ENCODE measurements at places on chromosomes 7 and 10.

GRCh38 chr10:129059977-129060376 lies 407.1 kb upstream of the MGMT start:
- no peak for DNase-seq

DNA sequence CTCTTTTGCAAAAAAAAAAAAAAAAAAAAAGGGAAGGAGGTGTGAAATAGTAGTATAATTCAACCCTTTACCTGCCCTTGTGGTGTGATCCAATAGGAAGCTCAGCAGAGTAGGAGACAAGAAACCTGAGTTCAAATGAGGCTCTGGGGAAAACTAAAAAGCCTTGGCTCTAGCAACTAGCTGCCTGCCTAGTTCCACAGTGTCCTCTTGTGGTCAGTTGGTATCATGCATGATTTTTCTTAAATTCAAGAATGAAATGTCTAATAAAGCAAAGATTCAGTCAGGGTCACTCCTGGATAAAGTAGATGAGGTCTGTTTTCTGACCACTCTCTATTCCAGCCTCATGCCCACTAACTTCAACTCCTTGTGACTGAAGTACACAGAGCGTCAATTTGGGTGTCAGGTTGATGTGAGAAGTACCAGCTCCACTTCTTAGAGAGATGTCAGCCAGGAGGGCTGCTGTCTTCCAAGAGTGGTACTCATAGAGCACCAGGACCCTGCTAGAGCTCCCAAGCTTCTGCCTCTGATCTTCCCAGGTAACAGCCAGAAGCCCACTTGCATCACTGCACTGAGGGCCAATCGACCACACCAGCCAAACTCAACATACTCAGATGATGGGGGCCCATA lies 10.5 kb downstream of the LSM5 start:
- DNase-seq, result peak; percentile 44

DNA sequence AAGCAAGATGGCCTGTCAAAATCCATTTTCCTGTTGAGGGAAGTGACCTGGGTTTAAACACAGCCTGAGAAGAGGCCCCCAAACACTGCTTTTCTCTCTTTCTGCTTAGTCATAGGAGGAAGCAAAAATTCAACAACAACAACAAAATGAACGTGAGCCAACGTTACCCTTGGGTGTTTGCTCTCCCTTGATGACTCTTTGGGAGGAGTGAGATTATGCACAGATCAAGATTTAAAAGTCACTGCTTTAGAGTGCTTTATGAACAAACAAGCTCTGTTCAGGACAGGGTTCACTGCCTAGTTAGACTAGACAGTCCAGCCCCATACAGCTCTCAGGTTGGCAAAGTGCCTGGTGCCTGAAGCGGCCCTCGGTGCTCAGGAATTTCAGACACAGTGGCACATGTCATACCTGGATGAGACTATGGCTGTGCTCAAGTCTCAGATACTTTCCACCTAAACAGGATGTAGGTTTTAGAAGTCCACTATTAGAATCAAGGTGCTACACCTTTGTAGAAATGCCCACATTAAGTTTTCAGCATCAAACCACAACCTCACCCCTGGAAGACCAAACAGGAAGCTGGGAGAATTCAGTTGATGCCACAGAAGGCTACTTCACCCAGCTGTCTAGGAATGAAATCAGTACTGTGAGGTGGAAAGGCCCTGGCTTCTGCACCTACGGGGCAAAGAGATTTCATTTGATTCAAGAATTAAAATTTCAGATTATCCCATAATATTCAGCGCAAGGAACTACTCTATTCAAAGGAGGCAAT lies 38.7 kb downstream of the DENND11 start:
- no peak for DNase-seq

GRCh38 chr7:48426331-48426965 lies 255.2 kb downstream of the ABCA13 start:
- no peak for DNase-seq

- DNase-seq, result no peak
Measured at GRCh38 chr10:49158404-49158803, 24.6 kb upstream of the FAM170B start.

DNA sequence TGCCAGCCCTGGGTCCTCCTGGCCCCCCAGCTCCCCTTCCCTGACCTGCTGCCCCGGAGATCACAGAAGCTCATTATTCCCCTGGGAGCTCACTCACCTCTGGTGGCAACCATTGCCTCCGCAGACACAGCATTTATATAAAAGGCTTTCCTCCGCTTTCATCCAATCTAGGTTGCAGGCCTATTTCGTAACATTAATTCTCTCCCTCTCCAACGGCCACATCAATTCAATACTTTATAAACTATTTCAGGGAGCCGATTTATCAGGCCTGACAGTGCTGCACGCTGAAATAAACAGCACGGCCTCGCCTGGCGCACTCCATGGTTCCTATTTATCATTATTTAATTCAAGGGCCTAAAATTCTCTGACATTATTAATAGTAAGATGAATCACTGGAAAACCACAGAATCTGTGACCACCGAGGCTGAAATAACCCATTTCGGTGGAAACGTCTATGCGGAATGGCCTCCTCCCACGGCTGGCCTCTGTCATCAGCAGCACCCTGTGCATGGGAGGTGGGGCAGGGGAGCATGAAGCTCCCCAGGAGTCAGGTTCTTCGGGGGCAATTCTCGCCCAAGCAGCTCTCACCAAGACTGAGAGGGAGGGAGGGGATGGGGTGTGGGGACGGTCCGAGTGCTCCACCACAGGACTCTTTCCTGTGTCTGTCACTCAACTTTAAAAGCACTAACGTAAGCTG lies 249.3 kb upstream of the PFKP start:
- no peak for DNase-seq

DNA sequence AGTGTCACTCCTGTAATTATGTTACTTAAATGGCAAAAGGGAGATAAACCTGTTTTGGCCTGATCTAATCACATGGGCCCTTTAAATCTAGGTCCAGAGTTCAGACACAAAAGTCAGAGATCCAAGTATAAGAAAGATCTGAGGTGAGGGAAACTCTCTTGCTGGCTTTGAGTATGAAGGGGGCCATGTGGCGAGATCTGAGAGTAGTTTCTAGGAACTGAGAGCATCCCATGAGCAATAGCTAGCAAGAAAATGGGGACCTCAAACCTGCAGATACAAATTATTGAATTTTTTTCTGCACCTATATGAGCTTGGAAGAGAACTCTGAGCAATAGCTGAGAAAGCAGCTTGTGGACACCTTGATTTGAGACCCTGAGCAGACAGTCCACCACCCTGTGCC lies 27.6 kb downstream of the ANKRD7 start:
- no peak for DNase-seq

- no peak for DNase-seq
Measured at GRCh38 chr7:71208881-71209280, 76.9 kb downstream of the GALNT17 start.

GRCh38 chr10:34333513-34333912 lies 481.6 kb downstream of the PARD3 start:
- DNase-seq, result no peak

DNA sequence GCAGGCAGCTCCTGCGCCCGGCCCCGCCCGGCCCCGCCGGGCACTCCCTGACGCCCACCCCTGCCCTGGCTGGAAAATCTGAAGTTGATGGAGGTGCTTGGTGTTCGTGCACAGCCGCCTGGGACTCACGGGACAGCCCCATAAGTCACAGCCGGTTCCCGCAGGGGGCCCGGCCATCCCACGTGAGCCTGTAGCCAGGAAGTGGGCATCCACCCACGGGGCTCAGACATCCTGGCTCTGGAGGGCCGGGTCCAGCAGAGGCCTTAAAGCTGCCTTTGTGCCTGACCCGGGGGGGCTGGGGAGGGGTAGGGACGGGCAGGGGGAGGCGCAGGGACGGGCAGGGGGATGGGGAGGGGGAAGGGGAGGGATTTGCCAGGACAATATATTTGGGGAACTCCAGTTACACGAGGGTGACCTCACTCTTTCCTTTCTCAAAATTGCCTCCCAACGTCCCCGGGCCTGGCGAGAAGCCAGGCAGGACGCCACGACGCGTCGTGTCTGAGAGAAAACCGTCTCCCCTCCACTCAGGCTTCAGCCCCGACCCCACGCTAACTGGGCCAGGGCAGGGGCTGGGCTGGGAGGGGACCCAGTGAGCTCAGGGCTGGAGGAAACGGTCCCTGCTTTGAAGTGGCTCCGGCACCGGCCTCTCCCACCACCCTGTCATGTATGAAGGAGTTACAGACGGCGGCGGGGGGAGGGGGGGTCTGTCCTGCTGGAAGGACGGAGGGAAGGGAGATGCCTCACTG lies 82.1 kb upstream of the PDGFA start:
- peak; percentile 88 for DNase-seq

DNA sequence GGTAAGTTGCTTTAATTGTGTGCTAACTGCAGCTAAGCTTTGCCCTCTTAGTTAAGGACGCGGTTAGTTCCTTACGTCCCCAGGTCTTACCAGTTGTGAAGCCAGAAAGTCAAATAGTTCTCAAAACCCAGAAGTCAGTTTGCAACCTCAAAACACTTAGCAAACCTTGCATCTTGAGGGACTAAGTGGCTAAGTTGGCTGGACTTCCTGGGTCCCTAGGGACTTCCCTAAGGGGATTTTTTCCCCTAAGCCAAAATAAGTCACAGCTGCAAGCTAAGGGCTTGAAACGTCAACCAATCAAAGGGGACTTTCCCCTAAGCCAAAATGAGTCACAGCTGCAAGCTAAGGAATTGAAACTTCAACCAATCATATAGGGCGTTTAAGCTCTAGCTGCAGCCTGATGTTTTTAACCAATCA lies 36.2 kb upstream of the HECW1 start:
- DNase-seq, result peak; percentile 58

Measured in activated CD4-positive, alpha-beta T cell treated with anti-CD3 and anti-CD28 coated beads, Interleukin-2, Interleukin-6, amounts not matched to agents 100 ng/mL and 50 ng/mL, durations not matched to agents 16 hours and 8 hours (primary cell).